ENCODE measurements at places on chromosomes 11 and 22.
A peak's percentile ranks its signal among the peaks of the same experiment; 100 is the strongest.

DNA sequence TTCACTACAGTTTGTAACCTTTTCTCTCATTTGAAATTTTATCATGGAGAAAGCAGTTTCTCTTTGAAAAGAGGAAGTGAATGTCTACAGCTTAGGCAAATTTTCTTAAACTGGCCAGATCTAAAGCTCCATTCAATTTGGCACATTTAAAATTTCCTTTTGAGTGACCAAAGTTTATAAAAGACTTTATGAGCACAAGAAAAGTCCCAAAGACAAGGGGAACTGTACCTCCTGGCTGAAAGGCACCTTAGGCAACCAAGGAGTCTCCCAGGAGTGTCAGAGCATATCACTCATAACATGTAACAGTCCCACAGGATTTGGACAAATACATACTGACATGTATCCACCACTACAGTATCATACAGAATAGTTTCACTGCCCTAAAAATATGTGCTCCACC is 41.3 kb downstream of the NARS2 start:
- no peak for ATAC-seq

- no peak for ATAC-seq
These were observed 624.9 kb downstream of the ETS1 start for GRCh38 chr11:127962416-127962815.

GRCh38 chr11:13831696-13832095 is 130.8 kb upstream of the SPON1 start:
- no peak for ATAC-seq

GRCh38 chr11:61971248-61972111 is 4.0 kb upstream of the FTH1 start:
- ATAC-seq: peak; percentile 48

DNA sequence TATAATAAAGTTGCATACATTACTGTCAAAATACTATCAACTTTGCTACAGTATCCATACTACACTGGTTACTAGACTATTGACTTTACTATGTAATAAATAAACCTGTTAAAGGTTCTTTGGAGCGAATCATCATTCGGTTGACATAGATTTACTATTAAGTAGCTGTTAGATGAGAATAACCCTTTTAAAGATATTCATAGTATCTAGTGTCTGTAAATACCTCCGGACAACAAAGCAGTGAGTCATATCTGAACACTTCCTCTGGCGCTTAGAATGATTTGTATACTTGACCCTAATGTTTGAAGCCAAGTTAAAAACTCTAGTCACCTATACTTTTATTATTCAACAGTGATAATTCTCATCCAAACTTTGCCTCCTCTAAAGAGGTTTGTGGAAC is 84.7 kb downstream of the MSANTD4 start:
- ATAC-seq: no peak

DNA sequence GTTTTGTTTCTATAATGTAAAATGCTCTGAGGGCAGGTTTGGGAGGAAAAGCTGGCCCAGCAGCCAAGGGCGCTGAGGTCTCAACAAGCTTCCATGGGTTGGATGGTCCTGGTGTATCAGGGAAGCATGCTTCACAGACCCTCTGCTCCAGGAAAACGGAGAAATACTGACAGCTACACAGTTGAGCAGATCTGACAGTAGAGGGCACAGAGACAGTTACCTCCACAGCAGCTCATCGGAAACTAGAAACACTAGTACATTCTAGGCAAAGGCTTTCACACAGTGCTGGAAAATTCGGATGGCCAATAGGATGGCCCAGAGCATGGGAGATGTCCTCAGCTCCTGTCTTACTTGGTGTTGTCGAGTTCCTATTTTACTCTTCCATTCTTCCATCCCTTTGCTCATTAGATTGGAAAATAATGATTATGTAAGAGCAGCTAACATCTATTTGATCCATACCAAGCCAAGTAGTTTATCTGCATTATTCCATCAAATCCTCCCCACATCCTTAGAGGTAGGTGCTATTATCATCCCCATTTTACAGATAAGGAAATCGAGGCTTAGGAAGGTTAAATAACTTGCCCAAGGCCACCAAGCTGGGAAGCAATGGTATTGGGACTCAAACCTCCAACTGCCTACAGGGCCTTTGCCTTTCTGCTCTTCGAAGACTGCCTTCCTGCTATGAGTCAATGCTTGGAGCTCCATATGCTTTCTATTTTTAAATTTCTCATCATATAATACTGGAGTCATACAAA is 28.3 kb downstream of the LMO2 start:
- ATAC-seq: no peak

- ATAC-seq: no peak
These were observed 101.7 kb downstream of the CWC15 start for GRCh38 chr11:94871491-94872185.

DNA sequence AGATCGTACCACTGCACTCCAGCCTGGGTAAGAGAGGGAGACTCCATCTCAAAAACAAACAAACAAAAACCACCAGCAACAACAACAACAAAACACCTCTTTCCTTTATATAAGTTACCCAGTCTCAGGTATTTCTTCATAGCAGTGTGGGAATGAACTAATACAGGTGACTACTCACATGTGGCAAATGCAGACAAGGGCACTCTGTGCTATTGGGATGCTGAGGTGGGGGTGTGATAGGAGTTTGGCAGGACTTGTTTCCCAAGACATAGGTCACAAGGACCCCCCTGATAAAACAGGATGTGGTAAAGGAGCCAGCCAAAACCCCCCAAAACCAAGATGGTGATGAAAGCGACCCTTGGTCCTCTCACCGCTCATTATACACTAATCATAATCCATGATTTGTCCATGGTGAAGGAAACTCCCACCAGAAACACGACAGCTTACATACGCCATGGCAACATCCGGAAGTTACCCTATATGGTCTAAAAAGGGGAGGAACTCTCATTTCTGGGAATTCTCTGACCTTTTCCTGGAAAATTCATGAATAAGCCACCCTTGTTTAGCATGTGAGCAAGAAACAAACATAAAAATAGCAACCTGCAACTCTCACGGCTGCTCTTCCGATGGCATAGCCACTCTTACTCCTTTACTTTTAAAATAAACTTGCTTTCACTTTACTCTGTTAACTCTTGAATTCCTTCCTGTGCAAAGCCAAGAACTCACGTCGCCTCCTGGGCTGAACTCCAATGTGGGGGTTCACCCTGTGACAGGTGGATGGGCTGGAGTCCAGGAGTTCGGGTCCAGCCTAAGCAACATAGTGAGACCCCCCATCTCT is 18.8 kb upstream of the INCENP start:
- peak; percentile 34 for ATAC-seq

GRCh38 chr22:20653795-20654342 is 120.0 kb upstream of the SERPIND1 start:
- no peak for ATAC-seq

GRCh38 chr11:92179017-92179670 is 45.5 kb upstream of the FAT3 start:
- no peak for ATAC-seq

DNA sequence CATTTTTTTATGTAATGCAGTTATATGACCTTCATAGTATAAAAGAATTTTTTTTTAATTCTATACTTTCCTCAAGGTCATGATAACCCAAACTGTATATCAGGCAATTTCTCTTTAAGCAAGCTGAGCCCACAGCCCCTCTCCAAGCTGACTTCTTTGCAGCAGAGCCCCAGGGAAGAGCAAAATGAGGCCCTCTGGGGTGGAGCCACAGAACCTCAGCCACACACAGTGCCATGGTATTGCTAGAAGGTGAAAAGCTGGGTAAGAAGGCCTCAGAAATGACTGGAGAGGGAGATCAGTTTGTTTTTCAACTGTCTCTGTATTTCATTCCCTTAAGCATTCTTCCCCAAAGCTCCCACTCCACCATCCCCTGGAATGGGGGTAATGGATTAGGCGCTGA is 108.8 kb downstream of the PLEKHA7 start:
- no peak for ATAC-seq

DNA sequence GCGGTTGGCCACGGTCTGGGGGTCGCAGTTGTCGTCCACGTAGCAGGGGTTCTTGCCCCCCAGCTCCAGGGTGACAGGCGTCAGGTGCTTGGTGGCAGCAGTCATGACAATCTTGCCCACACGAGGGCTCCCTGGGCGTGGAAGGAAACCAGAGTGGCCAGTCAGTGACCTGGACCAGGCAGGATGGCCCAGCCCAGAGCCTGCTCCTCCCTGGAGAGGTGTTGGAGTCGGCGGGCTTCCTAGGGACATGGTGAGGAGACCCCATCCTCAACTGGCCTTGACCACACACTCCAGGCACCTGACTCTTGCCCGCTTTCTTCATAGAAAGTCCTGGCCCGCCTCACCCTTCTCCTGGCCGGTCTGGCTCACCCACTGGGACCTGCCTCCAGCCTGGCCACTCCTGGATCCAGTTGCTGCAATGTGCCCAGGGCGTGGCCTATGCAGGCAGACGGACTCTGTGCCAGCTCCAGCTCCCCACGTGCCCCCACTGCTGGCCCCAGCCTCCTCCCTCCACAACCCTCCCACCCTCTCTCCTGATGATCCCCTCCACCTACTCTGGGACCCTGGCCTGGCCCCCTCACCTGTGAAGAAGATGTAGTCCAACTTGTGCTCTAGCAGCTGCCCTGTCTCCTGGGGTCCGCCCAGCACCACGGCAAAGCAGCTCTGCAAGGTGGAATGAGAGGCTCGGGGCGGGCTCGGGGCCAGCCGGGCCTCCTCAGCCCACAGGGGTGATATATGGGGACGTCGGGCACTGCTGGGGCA is 8.7 kb downstream of the ALDH3B2 start:
- ATAC-seq: peak; percentile 41

DNA sequence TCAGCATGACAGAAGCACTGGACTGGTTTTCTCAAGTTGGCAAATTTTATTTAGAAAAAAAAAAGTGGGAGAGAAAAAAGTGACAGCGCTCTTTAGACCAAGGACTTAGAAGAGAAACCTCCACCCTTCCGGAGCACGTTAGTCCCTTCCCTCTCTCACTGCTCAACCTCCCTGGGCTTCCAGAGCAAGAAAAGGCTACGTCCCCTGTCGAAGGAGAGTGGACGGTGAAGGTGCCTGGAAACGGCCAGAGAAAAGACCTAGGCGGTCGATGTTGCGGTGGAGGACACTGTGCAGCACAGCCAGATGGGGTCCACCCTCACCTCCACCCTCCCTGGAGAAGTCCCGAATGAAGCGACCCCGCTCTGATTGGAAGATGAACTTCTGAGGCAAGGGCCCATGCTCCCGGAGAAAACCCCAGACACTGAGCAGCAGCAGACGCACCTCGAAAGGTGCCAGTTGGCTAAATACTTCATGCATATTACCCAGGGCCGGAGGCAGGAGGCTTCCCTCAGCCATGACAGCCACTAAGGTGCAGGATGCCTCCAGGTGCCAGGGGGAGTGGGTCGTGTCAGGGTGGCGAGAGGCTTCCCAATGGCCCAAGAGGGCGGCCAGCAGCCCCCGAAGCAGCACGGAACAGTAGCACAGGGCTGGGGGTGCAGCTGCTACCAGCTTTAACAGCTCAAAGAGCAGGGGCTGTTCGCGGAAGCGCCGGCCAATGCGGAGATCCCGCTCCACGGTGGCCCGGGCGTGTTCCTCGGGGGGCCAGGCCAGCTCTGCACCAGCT is 604 bp upstream of the GANAB start:
- peak; percentile 3 for ATAC-seq

DNA sequence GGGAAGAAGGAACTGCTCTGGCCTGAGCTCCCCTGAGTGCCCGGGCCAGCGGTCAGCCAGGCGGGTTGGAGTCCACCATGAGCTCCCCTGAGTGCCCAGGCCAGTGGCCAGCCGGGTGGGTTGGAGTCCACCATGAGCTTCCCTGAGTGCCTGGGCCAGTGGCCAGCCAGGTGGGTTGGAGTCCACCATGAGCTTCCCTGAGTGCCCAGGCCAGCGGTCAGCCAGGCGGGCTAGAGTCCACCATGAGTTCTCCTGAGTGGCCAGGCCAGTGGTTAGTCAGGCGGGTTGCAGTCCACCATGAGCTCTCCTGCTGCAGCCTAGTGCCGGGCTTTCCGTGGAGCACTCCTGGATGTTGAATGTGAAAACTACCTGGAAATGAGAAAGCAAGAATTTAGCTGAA is 844.0 kb downstream of the TBC1D22A start:
- no peak for ATAC-seq

GRCh38 chr11:43547430-43547831 is 133.1 kb upstream of the HSD17B12 start:
- ATAC-seq: no peak

GRCh38 chr22:32607086-32607485 is 132.5 kb downstream of the FBXO7 start:
- ATAC-seq: no peak

GRCh38 chr11:11252403-11252802 is 100.6 kb downstream of the CSNK2A3 start:
- ATAC-seq: no peak

- ATAC-seq: no peak
These were observed 11.9 kb downstream of the IPO7 start for GRCh38 chr11:9396310-9396709.

- ATAC-seq: no peak
These were observed 122.5 kb downstream of the APIP start for GRCh38 chr11:34793666-34794065.

- peak; percentile 55 for ATAC-seq
These were observed at the start of gene ATF4 for GRCh38 chr22:39520226-39521105. TSS of gene ATF4 (plus strand) at chr22:39520562. CDS start at chr22:39521446, 884 bp downstream.

GRCh38 chr22:31329453-31330215 is 16.5 kb downstream of the PATZ1 start:
- peak; percentile 21 for ATAC-seq

GRCh38 chr11:120303004-120303637 is 22.0 kb upstream of the TLCD5 start:
- peak; percentile 45 for ATAC-seq

- ATAC-seq: no peak
These were observed 192.3 kb downstream of the TBC1D22A start for GRCh38 chr22:46954781-46955180.

GRCh38 chr11:115503886-115504275 is 334 bp downstream of the CADM1 start:
- peak; percentile 10 for ATAC-seq
